ENCODE measurements at places on chromosomes 4 and X.
A peak's percentile ranks its signal among the peaks of the same experiment; 100 is the strongest.

- DNase-seq, result no peak
Measured at GRCh38 chr4:69058410-69059059, 37.7 kb upstream of the UGT2B7 start.

GRCh38 chr4:121185960-121186359 is 21.8 kb upstream of the TNIP3 start:
- no peak for DNase-seq

- no peak for DNase-seq
Measured at GRCh38 chr4:152616804-152617203, 63.0 kb downstream of the TMEM154 start.

DNA sequence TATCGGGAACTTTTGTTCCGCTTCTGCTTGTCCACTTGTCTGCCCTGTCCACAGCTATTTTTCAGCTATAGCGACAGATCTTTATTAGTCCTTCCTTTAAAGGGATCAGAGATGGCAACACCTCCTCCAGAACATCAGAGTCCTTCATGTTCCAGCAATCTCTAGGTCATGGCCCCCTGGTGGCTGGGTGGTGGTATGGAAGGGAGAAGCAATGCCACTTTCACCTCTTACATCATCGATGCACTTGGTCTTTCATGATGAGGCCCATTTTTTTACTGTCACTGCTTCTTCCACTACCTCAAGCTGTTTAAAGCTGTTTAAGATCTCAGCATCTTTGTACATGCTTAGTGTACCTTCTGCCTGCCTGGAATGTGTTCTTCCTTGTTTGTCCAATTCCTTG is 106.7 kb downstream of the ARHGAP6 start:
- DNase-seq, result no peak

- DNase-seq, result peak; percentile 42
Measured at GRCh38 chrX:73855546-73855945, 292.5 kb downstream of the CHIC1 start.

GRCh38 chr4:94447754-94448411 is 3.9 kb upstream of the PDLIM5 start:
- no peak for DNase-seq

DNA sequence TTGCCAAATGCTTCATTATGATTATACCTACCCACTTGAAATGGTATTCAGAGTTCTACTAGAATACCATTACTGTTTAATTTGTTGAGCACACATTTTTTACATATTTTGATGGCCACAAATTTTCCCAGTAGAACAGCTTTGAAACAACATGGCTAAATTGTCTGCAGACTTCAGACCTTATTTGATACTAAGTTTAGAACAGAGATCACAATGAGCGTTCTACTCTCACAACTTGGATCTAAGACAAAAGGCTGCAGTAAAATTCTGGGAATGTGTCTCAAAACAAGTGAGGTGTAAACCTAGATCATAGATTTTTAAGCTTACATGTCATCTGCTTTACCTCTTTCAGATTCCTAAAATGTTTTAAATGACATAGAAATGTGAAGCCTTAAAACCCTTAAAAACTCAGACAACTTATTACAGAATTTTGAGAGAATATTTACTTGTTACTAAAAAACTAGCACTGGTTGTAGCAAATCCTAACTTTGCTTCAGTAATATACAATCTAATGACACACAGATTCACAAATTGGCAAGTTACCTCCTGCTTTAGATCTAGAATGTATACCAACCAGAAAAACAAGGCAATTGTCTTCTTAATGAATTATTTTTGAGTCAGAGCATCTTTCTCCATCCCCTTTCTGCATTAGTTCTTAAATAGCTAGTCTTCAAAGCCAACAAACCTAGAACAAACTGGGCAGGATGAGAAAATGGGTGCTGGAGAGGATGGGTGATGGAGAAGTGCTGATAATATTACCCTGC is 243.3 kb downstream of the SLC7A11 start:
- no peak for DNase-seq

DNA sequence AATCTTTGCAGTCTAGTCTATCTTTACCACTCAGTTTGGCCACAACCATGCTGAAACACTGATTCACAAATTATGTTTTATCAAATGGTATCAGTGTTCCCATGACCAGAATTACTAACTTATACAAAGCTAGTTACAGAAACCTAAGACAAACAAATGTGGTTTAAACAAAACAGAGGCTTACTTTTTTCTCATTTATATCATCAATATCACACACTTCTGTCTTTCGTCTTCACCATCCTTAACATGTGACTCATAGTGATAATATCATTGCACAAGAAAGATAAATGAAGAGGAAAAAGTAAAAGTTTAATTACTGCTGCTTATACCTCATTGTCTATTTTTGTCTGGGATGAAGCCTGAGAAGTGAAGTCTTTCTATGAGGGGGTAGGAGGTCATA is 406.6 kb downstream of the PCDH10 start:
- DNase-seq, result no peak

DNA sequence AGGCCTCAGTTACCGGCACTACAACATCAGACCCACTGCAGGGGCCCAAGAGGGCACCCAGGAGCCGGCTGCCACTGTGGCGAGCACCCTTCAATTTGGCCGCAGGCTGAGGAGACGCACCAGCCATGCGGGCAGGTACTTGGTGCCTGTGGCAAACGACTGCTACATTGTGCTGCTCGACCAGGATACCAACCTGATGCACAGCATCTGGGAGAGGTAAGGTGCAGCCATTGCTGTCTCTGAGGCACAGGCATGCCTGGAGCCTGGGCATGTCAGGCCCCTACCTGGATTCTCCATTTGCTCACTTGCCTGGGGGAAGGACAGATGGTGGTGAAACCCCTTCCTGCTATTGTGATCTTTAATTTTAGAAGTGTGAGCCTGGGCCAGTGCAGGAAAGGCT is 30.1 kb downstream of the MAN2B2 start:
- DNase-seq, result no peak

DNA sequence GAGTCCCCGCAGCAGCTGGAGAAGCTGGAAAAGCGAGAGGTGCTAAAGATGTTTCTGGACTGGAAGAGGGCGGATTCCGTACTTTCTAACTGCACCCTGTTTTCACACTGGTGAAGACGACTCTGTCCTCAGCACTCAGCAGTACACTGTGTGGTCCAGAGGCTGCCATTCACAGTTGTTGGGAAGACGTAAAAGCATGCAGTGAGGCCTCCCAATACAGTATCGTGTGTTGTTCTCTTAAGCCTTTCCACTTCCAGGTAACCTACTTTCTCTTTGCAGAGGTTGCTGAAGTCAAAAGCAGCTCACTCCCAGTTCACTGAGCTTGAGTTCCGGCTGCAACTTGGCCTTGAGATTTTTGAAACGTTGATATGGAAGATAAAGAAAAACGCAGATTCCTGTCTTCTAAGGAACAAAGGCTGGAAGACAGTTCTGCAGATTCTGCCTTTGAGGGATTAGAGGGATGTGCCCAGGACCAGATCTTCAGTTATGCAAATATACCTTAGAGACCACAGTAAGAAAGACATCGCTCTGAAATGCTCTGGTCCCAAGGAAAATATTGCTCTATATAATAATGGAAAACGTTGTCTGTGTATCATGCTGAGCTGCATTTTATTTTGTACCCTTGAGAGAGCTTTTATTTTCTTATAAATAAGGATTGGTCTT is 540.9 kb downstream of the TRIML1 start:
- no peak for DNase-seq

GRCh38 chrX:17638731-17639130 is 98.6 kb upstream of the SCML1 start:
- no peak for DNase-seq

GRCh38 chr4:577499-578450 is 1.7 kb upstream of the TMEM271 start:
- DNase-seq, result no peak

DNA sequence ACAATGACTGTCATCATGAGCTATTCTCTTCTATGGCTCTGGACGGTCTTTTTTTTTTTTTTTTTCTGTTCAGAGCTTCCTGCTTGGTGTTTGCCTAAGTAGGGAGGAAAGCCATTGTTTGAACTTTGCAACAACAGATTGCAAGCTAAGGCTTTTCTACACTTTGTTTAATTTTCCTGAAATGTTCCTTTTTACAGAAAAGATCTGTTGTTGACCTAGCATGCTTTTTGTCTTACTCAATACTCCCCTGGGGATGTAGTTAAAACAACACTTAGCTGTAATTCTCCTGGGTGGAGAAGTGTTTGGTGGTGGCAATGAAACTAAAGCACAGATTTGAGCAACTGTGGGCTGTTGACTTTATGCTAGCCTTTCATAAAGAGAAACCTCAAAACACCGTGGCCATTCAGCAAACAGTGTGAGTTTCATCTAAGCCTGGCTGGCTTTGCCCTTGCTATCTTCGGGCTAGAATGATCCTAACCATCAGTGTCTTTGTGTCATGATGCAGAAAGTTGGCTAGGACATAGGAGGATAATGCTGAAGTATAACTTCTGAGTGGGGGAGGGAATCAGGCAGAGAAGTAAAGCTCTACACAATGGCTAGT is 110.5 kb downstream of the ANXA3 start:
- no peak for DNase-seq

GRCh38 chr4:7365462-7366179 is 69.1 kb downstream of the PSAPL1 start:
- no peak for DNase-seq

DNA sequence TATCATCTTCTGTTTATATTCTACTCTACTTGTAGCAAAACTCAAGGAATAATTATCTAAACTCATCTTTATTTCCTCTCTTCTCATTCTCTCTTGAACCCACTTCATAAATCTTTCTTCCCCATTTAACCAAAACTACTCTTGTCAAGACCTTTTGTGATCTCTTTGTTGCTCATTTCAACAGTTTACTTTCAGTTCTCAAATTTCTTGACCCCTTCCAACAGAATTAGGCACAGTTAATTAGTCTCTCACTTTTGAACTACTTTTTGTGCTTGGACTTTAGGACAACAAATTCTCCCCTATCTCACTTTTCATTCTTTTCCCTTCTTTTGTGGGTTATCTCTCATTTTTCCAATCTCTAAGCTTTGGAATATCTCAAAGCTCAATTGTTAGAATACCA is 27.4 kb upstream of the CAMK2D start:
- DNase-seq, result no peak

GRCh38 chr4:156583265-156583664 is 388.3 kb downstream of the PDGFC start:
- DNase-seq, result no peak

GRCh38 chrX:10457092-10457491 is 163.3 kb downstream of the MID1 start:
- no peak for DNase-seq

DNA sequence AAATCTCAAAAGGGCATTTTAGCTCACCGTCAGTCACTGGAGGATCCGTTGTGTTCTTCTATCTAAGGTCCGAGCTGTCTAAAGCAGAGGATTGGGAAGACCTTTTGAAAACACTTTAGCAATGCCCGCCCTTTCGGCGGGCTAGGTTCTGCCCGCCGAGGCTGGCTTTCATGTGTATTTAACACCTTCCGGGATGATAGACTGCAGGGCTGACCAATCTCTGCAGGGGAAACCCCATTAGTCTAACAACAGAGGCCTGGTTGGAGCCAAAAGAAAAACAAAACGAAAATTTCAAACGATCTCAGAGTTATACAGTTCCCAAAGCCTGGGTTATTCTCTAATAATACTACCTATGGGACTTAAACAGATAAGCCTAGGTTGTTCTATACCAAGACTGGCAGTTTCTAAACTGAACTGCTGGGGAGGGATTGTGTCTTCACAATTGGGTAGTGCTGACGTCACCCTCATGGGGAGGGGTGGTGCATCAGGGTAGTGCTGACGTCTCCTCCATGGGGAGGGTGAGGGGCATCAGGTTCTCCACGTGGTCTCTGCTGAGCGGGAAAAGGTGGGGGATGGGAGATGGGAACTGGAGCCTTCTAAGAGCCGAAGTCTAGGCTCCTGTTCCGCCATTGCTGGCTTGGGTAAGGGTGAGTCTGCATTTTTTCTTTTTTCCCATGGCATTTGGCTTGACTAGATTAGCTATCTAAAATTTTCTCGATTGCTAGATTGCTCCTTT is 14.8 kb upstream of the CUL4B start:
- DNase-seq, result no peak

GRCh38 chrX:39630344-39630743 is 467.4 kb downstream of the BCOR start:
- DNase-seq, result no peak

DNA sequence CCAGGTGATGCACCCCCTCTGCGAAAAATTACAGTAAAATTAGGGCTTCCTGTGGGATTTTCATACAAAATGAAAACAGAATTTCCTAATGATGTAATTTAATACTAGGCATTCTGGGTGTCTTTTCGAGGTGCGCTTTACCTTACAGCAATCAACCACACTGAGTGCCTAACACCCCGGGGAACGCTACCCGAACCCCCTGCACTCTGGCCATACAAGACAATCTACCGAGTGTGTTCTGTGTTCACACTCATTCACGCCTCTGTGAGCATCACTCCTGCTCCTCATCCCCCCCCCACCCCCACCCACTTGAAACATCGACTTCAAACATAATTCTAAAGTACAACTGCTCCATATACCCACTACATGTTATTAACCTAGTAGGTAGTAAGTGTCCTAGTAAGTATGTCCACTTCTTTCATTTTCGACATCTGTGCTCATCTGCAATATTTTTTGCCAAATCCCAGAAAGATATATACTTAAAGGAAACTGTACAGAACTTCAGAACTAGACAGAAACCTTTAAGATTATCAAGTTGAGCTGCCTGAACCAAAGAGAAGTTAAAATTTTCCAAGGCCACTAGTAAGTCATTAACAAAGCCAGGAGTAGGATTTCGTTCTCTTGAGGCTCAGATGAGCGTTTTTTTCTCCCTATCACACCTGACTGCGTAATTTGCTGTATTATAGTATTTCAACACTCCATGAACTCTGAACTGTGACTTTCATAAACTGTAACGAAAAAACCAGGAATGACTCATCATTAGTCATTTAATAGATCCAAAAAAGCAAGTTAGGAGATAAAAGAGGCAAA is 80.0 kb downstream of the FAT1 start:
- DNase-seq, result no peak
